NCI-H1048 (cell line): ENCODE measurements at places on chromosomes 6 and 20.

DNA sequence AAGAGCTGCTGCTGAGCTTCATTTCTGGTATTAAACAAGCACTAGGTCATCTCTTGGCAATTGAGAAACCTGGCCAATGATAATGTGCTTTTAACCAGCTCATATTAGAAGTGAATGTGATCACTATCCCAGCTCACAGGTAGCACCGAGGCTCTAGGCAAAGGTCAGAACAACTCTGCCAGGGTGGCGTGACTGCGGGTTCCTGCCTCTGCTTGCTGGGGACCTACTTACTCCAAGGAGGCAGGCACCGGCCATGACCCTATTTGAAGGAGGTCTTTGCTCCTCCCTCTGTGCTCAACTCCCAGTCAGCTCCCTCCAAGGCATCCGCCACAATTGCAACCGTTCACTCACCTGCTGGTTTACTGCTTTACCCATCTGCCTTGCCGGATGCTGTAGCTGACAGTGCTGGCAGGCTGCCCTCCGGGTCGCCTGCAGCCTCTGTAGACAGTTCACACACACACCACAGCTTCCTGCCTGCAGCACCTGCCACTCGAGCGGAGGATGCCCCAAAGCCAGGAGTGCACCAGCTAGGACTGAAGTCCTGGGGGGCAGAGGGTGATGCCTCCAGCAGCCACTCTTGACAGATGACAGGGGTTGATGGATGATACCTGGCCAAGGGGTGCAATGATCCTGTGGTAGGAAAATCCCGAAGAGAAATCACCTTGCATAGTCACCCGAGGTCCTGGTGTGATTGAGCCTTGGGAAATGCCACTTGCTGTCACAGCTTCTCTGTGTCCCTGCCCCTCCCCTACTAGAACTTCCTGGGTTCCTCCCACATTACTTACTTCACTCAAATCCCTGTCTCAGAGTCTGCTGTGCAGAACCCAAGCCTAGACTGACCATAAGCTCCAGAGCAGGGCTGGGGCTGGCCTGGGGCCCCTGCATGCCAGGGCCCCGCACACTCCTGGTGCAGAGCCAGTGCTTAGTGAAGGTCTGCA lies 8.8 kb upstream of the VSX1 start:
- no peak for DNase-seq

DNA sequence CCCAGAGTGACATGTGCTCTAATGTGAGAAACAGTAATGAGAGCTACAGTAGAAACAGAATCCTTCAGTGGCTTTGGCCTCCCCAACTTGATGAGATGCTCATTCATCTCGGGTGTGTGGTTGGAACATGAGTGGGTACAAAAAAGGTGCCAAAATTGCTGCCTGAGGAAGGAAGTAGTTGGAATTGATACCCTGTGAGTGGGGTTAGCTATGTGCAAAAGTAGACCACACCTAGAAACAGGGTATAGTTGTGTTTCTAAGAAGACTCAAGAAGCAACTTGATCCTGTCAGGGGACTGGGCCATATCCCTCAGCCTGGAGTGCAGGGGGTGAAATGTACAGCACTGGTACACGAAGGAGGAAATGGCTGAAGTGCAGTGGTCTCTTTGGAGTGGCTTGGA lies 206.4 kb upstream of the SUPT3H start:
- DNase-seq, result no peak

DNA sequence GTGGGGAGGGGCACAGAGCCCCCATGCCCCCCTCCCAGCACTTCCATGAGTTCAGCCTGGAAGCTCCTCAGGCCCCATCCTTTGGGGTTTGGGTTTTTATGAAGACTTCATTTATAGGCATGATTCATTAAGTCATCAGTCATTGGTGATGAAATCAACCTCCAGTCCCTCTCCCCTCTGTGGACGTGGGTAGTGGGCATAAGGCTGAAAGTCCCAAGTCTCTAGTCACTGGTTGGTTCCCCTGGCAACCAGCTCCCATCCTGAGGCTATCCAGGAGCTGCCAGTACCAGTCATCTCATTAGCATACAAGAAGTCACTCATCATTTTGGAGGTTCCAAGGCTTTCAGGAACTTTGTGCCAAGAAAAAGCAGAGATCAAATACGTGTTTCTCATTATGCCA lies 9.2 kb downstream of the TGM3 start:
- no peak for DNase-seq

GRCh38 chr6:39688494-39688893 lies 36.7 kb downstream of the KIF6 start:
- no peak for DNase-seq

DNA sequence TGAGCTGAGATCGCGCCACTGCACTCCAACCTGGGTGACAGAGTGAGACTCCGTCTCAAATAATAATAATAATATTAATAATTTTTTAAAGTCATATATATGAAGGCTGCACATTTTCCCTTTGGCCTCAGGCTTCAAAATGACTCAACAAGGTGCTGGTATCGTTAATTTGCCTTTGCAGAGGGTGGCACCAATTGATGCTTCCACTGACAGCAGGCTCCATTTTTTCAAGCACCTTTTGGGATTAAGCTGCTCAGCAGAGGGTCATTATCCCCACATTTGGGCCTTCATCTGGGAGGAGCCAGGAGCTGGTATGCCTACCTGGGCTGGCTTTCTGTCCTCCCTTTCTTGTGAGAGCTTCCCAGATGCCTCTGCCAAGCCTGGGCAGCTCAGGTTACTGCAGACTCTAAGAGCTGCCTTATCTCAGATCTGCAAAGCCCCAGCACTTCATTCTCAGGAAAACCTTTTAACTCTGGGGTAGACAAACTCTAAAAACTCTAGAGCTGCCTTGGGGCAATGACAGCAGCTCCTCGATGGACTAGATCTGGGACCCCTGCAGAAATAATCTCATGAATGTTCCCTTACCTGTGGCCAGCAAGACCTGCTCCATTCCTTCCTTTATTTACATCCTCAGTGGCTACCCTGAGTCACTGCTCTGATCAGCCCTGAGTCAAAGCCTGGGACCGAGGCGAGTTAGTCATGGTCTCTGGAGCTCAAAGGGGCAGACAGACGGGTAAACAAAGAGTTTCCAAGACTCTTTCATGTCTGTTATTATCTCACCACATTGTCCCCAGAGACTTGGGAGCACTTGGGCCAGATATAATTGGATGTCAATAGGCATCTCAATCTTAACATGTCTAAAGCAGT lies 80.0 kb upstream of the EYA2 start:
- DNase-seq, result no peak

DNA sequence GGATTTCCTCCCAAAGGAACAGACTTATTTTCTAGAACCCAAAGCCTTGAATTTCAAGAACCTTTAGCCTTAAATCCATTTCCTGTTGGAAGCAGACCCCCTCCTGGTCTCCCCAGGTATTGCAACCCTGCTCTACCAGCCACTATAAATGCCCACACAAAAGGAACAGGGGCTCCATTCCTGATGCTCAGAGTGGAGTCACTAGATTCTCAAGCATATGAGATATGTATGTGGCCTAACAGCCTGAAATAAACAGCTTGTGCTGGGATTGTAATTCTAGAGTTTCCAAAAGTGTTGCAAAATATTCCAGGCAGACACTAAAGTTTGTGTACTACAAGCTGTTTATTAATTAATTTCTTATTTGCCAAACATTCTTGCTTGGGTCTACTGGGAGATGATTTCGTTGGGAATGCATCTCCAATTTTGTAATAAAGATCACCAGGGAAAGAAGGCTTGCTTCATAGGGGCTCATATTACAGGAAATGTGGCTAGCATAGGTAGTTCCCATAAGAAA lies 44.8 kb downstream of the RIPOR3 start:
- DNase-seq, result no peak

DNA sequence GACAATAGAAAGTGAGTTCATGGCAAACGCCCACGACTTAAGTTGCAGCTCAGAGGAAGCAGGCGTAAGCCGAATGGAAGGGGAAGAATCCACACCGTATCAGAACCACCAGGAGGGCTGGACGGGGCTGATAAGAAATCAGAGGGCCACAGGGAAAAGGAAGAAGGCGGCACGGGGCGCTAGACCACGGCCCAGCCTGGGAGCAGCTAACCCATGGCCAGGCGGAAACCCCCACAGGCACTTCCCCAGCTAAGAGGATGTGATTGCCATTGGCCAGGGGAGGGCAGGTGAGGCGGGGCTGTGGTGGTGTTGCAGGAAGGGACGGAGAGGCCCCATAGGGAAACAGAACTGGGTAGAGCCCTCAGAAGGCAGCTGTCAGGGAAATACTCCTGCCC lies 174.0 kb upstream of the AFDN start:
- no peak for DNase-seq

DNA sequence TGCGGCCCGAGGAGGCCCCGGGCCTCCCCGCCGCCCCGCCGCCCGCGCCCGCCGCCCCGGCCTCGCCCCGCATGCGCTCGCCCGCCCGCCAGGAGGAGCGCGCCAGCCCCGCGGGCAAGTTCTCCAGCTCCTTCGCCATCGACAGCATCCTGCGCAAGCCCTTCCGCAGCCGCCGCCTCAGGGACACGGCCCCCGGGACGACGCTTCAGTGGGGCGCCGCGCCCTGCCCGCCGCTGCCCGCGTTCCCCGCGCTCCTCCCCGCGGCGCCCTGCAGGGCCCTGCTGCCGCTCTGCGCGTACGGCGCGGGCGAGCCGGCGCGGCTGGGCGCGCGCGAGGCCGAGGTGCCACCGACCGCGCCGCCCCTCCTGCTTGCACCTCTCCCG lies 1.5 kb downstream of the FOXQ1 start:
- DNase-seq, result no peak
